EH (cell line): ENCODE measurements at places on chromosomes 1 and 21.

- DNase-seq = peak; percentile 70
These were observed 191.3 kb upstream of the HP1BP3 start for GRCh38 chr1:20978413-20978812.

DNA sequence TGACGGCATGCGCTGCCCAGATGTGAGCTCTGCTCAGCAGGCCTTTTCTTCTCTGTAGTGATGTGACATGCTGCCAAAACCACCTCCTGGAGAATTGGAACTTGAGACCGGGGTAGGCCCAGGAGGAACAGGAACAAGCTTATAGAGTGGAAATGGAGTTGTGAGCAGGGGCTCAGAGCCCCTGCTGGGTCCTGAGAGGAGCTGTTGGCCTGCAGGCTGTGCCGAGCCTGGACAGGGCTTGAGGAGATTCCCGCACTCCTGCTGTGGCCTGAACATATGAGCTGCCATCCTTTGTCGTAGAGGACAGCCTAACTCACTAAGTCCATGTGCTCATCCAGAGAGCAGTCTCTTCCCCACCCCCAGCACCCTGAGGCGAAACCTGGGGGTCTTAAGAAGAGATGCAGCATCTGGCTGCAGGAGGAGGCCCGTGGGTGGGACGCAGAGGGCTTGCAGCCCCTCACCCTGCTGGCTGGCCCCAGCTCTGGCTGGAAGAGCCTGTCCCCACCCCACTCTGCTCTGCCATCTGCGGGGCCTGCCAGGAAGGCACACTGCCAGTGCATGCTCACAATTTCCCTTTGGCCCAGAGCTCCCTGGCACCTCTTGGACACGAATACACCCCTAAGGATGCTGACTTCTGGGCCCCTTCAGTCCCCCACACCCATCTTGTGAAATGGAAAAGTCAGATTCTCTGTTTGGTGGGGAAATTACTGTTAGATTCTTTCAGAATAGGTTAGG is 42.5 kb downstream of the PTPRF start:
- DNase-seq = no peak

- DNase-seq = peak; percentile 25
These were observed 917 bp downstream of the RAP1A start for GRCh38 chr1:111620441-111620971.

GRCh38 chr1:184972315-184973055 is 1.8 kb downstream of the NIBAN1 start:
- DNase-seq = peak; percentile 70

GRCh38 chr1:236018885-236019453 is 45.9 kb downstream of the NID1 start:
- peak; percentile 40 for DNase-seq

- peak; percentile 28 for DNase-seq
These were observed 109.9 kb downstream of the SPAG17 start for GRCh38 chr1:118075116-118075515.

DNA sequence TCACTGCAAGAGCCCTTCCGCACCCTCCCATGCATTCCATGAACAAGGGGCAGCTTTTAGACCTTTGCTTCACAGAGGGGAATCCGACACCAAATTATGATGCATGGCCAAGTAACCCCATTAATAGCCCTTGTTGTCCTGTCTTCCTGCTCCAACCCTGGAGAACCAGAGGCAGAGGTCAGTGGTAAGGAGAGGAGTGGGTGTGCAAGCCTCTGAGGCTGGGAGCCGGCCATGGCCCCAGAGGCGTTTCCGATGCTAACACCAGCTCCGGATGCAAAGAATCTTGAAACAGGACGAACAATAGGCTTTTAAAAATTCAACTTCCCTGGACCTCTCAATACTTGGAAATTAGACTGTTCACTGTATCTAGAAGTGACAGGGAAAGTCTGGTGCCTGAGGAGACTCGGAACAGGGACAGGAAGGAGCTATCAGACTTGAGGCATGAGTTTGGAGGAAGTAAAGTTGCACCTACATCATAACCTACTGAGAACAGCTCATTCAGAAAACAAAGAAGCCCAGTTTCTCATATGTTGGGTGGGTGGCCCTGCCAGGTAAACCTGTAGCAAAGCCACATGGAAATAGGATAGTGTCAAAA is 101.2 kb upstream of the ERG start:
- no peak for DNase-seq

DNA sequence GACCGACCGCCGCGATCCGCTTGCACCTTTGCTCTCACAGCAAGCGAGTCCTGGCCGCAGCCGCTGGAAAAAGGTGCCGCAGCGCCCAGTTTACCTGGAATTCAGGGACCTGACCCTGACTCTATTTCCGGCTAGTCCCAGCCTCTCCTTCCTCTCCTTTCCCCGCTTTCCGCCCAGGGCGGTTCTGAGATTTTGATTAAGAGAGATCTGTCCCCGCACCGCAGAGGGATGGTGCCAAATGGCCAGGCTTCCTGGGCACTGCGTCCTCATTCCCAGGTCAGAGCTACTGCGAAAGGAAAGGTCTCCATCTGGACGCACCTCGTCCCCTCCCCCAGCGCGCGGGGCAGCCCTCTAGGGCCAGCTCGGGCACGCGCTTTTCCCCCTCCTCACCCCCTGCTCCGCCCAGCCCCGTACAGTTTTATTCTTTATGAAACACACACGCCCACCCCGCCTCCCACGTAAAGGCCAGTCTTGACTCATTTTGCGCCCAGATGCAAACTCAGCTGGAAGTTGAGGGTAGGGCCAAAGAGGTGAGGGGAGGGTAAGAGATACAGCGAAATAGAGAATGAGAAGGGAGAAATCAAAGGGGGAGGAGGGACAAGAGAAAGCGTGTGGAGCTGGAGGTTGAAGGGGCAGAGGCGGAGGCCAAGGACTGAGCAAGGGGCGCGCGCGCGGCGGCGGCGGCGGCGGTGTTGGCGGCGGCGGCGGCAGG is 411.8 kb upstream of the ESRRG start:
- no peak for DNase-seq

DNA sequence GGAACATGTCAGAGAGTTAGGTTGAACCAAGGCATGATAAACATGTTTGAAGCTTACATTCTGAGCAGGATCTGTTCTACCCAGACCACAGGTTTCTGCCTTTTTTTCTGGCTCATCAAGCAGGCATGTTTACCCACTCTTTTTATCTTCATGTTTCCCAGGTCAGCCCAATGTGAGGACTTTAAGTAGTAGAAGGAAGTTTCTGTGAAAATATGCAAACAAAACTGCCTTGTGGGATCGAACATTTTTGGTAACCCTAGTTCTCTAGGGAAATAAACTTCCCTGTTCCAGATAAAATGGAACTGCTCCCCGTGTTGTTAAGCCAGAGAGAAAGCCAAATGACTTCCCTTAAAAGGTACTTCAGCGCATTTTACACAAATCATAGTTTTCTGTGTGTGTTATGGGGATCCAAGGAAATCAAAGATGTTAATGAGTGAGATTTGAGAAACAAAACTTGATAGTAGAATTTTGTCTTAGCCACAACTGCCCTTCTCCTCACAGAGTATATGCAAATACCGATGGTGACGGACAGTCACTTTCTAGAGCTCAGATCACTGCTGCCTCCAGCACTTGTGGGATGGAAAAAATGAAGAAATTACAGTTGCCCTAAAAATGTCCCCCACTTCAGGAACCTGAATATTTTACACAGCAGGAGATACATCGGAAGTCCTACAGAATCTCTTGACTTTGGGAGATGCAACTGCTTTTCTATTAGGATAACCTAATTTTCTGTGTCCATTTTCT is 765 bp upstream of the HIPK1 start:
- DNase-seq = peak; percentile 40
